Adrenal gland (tissue), 19 donors: ENCODE measurements at places on chromosomes 7 and 10. TPM values are rescaled to one million over a fixed set of nuclear protein-coding genes. Genes with fewer than 3 reads are reported as not detected.

The CCDC71L gene
- 8.6 TPM for polyA plus RNA-seq

The PNLIPRP2 gene
- 0.44 TPM for polyA plus RNA-seq

The MRLN gene
- 2.0 TPM for polyA plus RNA-seq

The SYT15 gene
- 1.3 TPM for polyA plus RNA-seq

The SEC24C gene
- polyA plus RNA-seq, result 109 TPM

The TMEM213 gene
- polyA plus RNA-seq, result not detected

The CLDN4 gene
- 0.04 TPM for polyA plus RNA-seq

The TRPV6 gene
- 0.03 TPM for polyA plus RNA-seq

The MORN4 gene
- 15.0 TPM for polyA plus RNA-seq

The SAP25 gene
- polyA plus RNA-seq, result 3.6 TPM
